ENCODE measurements at places on chromosomes 1 and 21.
A peak's percentile ranks its signal among the peaks of the same experiment; 100 is the strongest.

GRCh38 chr1:159835356-159835755 lies 8.7 kb downstream of the SLAMF8 start:
- no peak for DNase-seq

GRCh38 chr1:196501760-196502428 lies 106.3 kb downstream of the KCNT2 start:
- no peak for DNase-seq

GRCh38 chr1:186736971-186737685 lies 56.9 kb upstream of the PTGS2 start:
- DNase-seq: no peak

- no peak for DNase-seq
These were observed 224.5 kb upstream of the NFIA start for GRCh38 chr1:60857851-60858250.

DNA sequence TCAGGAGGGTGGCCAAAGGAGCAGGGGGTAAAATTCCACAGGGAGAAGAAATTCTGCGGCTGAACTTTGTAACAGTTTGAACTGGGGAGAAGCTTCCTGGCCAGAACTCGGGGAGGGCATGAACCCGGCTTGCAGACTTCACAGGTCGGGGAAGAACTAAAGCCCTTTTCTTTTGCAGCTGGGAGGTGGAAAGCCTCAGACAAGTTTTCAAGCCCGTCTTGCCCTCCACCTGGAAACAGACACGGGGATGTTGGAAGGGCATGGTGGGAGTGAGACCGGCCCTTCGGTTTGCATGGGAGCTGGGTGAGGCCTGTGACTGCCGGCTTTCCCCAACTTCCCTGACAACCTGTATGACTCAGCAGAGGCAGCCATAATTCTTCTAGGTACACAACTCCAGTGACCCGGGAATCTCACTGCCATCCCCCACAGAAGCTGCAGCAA lies 11.3 kb downstream of the THEM4 start:
- no peak for DNase-seq

- no peak for DNase-seq
These were observed 342 bp downstream of the GSTM5 start for GRCh38 chr1:109712321-109712864.

DNA sequence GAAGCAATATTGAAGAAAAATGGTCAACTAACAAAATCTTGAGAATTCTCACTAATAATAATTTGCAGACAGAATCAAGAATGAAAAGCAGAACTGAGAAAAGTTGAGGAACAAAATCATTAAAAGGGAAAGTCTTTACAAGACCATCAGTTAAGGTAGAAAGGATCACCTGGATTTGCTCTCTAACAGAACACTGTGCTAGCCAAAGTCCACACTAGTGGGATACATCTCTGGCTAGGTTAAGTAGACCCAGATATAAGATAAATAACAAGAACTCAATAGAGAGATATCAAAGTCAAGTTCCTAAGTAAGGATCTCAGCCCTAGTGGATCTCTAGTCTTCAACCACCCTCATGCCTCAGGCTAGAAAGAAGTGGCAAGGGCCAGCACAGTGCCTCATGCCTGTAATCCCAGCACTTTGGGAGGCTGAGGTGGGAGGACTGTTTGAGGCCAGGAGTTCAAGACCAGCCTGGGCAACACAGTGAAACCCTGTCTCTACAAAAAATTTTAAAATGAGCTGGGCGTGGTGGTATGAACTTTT lies 19.6 kb downstream of the IPP start:
- DNase-seq: no peak

DNA sequence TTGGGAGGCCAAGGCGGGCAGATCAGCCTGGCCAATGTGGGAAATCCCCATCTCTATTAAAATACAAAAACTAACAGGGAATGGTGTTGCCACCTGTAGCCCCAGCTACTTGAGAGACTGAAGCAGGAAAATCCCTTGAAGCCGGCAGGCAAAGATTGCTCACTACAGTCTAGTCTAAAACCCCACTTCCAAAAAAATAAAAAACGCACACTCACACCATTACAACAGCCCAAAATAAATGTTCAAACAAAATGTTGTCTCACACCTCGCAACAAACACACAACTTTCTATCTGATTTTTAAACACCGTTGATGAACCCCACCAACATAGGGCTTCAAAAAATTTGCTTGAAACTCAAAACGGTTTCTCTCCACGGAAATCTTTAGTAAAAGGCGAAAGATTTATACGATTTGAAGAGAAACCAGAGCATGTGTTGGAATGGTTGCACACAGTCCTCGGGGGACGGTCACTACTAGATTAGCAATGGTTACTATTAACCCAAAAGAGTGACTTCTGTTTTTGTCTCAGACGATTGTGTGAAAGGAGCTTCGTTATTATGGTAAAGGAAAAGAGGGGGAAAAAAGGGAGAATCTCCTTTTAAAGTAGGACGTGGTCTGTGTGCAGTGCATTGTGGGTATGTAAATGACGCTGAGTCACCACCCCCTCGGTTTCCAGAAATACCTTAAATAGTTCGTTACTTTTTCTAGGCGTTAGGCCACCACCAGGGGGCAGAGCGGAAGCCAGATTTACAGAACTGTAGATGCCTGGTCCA lies at the start of gene RNU5D-1:
Gene RNU5D-1, minus strand, starts transcription at position 430 of the 772 bp plus-strand sequence.
- peak; percentile 72 for DNase-seq

GRCh38 chr1:219520241-219520640 lies 92.7 kb downstream of the ZC3H11B start:
- no peak for DNase-seq

GRCh38 chr1:36124404-36125128 lies 456 bp downstream of the COL8A2 start:
- DNase-seq: no peak

GRCh38 chr1:18191481-18192155 lies 84.0 kb downstream of the IGSF21 start:
- no peak for DNase-seq

GRCh38 chr1:226424221-226425003 lies 16.5 kb upstream of the PARP1 start:
- no peak for DNase-seq

GRCh38 chr21:36741506-36741905 lies 42.6 kb downstream of the SIM2 start:
- DNase-seq: no peak

DNA sequence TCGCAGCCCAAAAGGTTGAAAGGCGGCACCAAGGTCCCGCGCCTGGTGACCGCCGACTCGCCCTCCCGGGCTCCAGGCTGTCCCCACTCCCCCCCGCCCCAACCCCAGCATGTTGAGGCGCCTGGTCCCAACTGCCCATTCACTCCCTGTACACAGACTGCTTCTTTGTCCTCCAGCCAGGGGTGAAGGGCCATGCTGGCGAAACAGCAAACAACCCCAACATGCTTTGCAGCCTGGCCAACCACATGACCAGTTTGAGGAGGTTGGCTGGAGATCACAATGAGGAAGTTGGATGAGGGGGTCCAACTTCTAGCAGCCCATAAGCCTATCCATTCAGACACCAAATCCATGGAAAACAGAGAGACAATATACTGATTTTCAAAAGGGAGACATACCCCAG lies 13.5 kb downstream of the PDE9A start:
- DNase-seq: no peak

DNA sequence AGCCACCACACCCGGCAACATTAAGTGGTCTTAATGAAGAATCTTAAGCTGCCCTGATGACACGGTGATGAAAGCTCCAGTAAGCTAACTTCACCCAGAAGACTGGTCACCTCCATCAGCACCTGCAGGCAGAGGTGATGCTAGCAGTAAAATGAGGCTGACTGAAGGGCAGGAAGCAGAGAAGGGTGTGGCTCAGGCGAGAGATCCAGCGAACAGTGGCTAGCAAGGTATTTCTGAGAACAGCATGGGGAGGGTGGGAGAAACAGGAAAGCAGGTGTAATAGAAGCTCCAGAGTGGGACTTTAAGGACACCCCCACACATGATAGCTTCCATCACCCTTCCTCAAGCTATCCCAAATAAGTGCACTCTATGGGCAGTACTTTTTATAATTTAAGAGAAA lies 15.9 kb upstream of the DISP1 start:
- no peak for DNase-seq

DNA sequence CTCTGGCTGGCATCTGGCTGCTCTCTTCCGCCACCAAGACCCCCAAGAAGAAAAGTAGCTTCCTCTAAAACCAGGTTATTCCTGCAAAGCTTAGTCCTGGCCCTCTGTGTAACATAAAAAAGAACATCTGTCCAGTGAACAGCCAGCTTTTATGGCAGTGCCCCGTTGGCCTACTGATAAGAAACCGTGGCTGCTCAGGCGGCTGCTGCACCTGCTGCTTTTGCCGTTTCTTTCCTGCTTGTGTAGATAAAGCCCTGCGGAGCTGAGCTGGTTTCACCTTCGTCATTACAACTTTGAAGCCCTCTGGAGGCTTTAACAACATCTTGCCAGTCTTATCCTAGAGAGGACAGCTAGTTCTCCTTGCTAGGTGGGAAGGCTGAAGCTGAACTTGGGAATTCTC lies 20.5 kb downstream of the ELAPOR1 start:
- DNase-seq: no peak

GRCh38 chr1:33623811-33624210 lies 151.4 kb downstream of the ZSCAN20 start:
- DNase-seq: no peak

GRCh38 chr1:205068457-205069040 lies 15.7 kb downstream of the TMEM81 start:
- no peak for DNase-seq

GRCh38 chr1:30185313-30185712 lies 538.1 kb downstream of the MATN1 start:
- DNase-seq: no peak

GRCh38 chr1:28370239-28371009 lies 884 bp downstream of the PHACTR4 start:
- no peak for DNase-seq

DNA sequence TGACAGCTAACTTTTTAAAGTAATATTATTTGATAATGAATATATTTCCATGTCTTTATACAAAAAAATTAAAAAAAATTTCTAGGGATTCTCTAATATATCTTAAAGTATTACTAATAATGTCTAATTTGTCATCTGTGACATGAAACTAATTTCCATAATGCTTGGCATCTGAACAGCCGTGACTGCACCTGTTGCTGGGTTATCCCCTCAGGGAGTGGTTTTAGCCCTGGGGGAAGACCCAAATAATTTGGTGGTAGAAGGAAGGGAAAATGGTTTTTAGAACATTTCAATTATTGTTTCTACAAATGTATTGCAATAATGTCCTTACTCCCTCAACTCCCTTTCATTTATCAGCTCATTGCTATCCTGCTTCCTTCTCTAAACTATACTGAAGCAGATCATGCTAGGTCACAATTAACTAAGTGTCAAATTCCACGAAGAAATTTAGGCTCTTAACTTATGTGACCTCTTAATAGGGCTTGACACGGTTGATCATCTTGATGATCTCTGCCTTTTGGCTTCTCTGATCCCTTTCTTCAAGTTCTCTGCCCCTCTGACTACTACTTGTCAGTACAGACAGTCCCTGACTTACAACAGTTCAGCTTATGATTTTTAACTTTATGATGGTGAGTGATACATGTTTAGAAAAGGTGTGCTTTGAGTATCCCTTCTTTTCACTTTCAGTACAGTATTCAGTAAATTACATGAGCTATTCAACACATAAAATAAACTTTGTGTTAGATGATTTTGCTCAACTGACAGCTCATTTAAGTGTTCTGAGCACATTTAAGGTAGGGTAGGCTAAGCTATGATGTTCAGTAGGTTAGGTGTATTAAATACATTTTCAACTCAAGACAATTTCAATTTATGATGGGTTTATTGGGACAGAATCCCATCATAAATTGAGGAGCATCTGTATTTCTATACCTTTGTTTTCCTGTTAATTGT lies 26.4 kb upstream of the DPH5 start:
- no peak for DNase-seq

DNA sequence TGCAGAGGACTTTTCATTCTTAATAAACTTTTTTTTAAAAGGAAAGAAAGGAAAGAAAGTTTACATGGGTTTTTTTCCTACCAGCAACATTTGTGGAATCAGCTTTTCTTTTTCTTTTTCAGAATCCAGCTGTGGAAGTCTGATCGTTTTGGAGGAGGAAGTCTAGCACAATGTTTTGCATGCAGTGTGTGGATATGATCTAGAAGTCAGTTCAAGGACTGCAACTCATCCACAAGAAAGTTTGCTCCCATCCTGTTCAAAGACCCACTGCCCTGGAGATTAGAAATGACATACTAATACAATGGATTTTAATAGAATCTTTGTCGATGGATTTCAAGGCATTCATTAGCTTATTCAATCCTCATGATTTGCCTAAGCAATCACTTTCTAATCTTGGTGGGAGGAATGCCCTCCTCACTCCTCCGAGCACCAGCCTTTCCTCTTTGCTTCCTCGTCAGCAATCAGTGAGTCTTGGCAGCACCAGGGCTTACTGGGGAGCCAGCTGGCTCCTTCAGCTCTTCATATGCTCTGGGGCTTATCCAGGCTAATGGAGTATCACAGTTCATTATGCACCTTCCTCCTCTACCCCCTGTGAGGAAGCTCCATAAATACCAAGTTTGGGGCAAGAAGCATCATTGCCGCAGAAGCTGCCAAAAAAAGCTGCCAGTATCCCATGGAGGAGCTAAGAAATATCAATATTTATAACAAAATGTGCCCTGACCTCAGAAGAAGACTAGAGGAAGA lies 392.3 kb upstream of the PKN2 start:
- no peak for DNase-seq

DNA sequence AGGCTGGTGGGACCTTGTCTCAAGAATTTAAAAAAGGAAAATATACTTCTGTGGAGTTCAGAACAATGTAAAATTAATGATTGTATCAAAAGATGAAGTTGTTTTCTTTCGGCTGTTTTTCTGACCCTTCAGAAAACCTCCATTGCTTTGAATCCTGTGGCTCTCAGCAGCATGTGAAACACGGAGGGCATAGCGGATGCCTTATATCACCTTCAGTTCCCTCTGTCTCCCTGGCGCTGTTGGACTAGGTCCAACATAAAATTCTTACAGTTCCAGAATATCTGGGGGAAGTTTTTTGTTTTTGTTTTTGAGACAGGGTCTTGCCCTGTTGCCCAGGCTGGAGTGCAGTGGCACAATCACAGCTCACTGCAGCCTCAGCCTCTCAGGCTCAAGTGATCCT lies 7.4 kb downstream of the ZBTB8A start:
- DNase-seq: no peak

- DNase-seq: no peak
These were observed at the start of gene CCDC185 for GRCh38 chr1:223393275-223394214. Gene CCDC185 (plus strand): TSS chr1:223393415. CDS start chr1:223393476, 61 bp downstream.
